Placental pericyte (primary cell): ENCODE measurements at places on chromosomes 5 and 9. TPM values are rescaled to one million over a fixed set of nuclear protein-coding genes. Genes with fewer than 3 reads are reported as not detected.

The STRBP gene
- total RNA-seq: 3.3 and 3.7 TPM in 2 replicates

The CYFIP2 gene
- total RNA-seq: 15.3 and 23.9 TPM in 2 replicates

The IL9 gene
- total RNA-seq: not detected in 2 replicates

The FAM151B gene
- 5.9 and 9.2 TPM in 2 replicates for total RNA-seq

The SOHLH1 gene
- not detected in 2 replicates for total RNA-seq

The PCDHB5 gene
- 0.14 and 0.22 TPM in 2 replicates for total RNA-seq

The AJM1 gene
- total RNA-seq: 1.4 and 2.0 TPM in 2 replicates

The FCN2 gene
- not detected in 2 replicates for total RNA-seq

The GPR151 gene
- total RNA-seq: not detected in 2 replicates

The STC2 gene
- total RNA-seq: 298 and 3,205 TPM in 2 replicates

The FKTN gene
- 19.0 and 25.2 TPM in 2 replicates for total RNA-seq

The CNTFR gene
- not detected in 2 replicates for total RNA-seq

The ZNF462 gene
- total RNA-seq: 13.6 and 13.8 TPM in 2 replicates

The TYRP1 gene
- 1.4 and 13.8 TPM in 2 replicates for total RNA-seq

The ESM1 gene
- 0.22 and 11.6 TPM in 2 replicates for total RNA-seq

The TRPM3 gene
- under 0.01 and 0.22 TPM in 2 replicates for total RNA-seq

The HTR4 gene
- total RNA-seq: not detected in 2 replicates
